Effector CD4-positive, alpha-beta T cell (primary cell): ENCODE measurements at places on chromosomes 5 and 9.

DNA sequence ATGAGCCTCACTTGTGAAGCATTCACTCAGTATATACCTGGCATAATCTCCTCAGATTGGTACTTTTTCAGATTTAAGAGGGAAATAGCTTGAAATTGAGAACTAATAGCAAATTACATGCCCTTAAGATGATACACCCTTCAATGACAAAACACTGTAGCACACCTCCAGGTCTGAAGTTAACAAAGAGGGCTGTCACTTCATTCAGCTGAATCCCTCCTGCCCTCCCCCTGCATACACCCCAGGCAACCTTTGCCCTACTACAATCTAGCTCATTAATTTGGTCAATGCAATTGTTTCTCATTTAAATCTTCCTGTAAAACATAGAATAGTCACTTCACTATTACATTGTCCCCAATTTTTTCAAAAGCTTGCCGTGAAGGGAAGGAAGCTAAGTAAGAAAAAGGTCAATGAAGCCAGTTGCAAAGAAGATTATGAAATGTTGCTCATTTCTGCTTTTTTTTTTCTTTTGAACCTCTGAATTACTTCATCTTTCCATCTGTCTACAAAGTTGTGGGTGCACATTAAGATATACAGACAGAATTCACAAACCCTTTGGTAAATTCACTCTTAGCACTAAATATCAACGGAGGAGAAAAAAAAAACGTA, 294.8 kb upstream of the PTGER4 start:
- no peak for DNase-seq

GRCh38 chr5:1266791-1267190, 28.1 kb downstream of the TERT start:
- DNase-seq: no peak

DNA sequence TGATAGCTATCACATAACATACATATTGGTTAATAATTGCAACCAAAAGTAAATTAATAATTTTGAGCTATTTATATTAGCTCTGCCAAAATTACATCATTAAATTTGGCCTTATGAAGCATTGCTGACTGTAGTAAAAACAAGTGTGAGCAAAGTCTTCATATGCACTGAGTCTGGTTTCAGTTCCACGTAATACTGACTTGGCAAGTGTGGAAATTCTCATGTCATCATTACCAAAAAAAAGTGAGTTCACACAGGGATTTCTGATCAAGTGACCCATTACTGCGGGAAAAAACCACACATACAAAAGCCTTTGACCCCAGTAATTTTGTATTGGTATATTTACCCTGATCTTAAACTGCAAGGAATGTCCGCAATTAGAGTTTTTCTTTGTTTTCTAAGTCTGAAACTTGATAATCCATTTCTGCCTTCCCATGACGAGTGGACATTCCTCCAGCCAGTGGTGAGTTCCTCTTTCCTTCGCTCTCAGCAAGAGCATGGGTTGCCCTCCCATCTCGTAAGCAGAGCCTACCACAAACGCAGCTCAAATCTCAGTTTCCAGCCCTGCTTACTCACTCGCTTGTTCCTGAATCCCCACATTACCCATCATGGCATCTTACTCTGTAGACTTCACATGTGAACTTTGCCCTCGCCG, 220.2 kb upstream of the DMRT1 start:
- no peak for DNase-seq

DNA sequence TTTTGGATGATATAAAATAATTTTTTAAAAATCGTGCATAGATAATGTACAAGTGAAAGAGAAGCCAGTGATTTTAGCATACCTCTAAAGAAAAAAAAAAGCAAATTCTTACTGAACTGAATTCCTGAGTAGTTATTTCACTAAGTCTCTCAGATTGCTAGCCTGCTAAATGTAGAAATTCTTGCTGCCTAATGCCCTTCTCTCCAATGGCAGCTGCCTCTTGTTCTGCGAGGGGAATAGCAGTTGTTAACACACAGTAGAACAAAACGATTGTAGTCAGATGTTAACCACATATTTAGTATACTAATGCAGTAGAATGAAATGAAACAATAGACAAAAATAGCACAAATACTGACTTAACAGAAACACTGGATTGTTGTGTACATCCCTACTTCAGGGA, 26.8 kb downstream of the SMAD5 start:
- DNase-seq: no peak

GRCh38 chr9:125549891-125550885, 156.8 kb downstream of the MAPKAP1 start:
- no peak for DNase-seq

DNA sequence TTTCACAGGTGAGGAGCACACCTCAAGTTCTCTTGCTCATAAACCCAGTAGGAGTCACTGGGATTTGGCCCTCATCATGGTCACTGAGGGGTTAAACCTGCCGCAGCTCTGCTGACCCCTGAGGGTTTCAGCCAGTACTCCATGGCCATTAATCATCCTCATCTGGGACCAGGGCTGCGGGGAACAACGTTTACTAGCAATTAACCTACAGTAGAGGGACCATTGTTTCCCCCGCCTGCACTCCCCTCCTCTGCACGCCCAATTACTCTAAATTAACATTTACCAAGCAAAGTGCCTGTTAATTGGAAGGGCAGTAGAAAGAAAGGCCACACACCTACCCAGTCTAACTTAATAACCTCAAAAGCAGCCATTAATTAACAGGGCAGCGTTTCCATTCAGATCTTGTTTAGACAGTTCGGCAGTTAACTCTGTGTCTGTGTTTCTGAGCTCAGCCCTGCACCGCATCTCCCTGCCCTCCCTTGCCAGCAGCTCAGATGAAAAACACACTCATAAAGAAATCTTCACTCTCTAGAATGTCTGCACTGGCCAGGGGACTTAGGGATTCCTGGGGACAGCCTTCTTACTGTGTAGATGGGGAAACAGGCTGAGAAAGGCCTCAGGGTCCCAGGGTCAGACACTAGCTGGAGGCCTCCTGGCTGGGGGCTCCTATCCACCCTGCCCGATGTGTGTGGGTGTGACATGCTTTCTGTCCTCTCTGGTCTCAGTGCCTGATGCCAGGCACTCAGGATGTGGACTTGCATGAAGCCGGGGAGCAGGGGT, 51.6 kb downstream of the ALG2 start:
- no peak for DNase-seq

GRCh38 chr9:117936185-117937130, 232.3 kb downstream of the TLR4 start:
- no peak for DNase-seq

- DNase-seq: no peak
Observed at GRCh38 chr9:137237759-137238726, 3.0 kb upstream of the TUBB4B start.

DNA sequence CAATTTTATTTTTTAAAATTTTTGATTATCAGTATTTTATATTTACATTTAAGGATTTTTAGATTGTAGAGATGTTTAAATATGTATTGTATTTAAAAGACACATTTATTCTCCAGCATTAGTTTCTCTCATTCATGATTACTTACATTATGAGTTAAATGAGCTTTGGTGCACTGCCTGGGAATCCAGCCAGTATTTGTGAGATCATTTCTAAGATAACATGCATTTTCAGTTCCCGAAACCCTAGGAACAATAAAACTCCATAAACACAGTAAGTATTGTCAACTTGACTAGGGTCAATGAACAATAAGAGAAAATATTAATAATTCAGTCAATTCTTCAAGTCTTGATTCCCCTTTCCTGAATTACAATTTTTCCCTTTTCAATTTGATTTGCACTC, 403.3 kb downstream of the PLK2 start:
- DNase-seq: no peak

- no peak for DNase-seq
Observed at GRCh38 chr5:145775411-145775810, 59.7 kb downstream of the PRELID2 start.

GRCh38 chr9:114300846-114301797, 21.8 kb upstream of the ORM1 start:
- no peak for DNase-seq

DNA sequence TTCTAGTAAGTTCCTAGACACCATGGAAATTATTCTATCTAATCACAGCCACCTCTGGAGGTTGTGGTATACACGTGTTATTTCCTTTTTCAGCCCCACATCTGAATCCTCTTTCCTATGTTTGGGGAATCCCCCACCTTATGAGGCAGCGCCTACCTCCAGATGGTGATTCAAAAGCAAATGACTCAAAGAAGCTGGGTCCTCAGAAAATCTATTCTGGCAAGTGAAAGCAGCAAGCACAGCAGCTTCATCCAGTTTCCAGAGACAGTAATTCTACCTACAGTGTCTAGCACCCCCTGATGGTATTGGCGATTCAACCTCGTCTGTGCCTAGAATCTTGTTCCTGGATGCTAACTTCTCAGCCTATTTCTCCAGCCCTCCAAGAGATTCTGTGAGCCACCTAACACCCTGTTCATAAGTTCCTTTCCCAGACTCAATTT, 43.0 kb downstream of the STRBP start:
- peak; percentile 9 for DNase-seq

DNA sequence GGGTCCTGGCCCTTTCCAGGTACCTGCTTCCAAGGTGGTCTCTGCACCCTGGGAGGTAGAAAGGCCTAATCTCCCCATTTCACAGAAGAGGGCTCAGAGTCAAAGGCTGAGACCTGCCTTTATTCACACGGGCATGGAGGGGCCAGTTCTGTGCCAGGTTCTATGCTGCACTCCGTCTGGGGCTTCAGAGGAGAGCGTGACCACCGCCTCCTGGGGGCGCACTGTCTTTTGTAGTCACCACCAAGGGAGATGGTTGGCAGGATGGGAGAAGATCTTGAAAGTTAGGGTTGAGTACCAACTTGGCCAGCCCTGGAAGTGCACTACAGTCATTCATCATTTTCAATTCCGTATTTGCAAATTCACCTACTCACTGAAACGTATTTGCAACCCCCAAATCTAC, 23.7 kb upstream of the PRDM12 start:
- no peak for DNase-seq

GRCh38 chr5:154287136-154287535, 96.6 kb downstream of the GALNT10 start:
- DNase-seq: no peak

GRCh38 chr9:138105561-138106505, 228.3 kb downstream of the CACNA1B start:
- DNase-seq: no peak

GRCh38 chr9:20984506-20984905, 46.9 kb downstream of the HACD4 start:
- DNase-seq: no peak

GRCh38 chr5:13572163-13572562, 372.3 kb downstream of the DNAH5 start:
- no peak for DNase-seq

- DNase-seq: no peak
Observed at GRCh38 chr5:10123254-10123989, 126.3 kb downstream of the ATPSCKMT start.

DNA sequence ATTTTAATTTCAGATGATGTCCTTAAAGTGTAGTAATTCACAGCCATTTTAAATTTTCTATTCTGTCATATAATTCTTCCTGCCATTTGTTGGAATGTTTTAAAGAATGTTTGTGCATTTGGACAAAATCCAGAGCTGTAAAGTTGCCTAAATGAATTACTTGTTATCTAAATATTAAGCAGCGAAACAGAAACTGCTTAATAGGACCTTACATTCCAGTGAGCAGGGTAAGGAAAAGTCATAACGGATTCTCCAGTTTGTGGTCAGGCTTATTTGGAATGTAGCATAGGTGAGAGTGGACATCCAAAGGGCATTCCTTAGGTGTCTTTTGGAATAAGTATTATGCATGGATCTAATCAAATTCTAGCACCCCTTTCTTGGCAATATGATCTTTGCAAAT, 410.4 kb upstream of the PTPRD start:
- no peak for DNase-seq

- no peak for DNase-seq
Observed at GRCh38 chr5:125987677-125988255, 435.4 kb upstream of the GRAMD2B start.

- DNase-seq: no peak
Observed at GRCh38 chr5:147400881-147401280, 109.0 kb downstream of the DPYSL3 start.

- DNase-seq: no peak
Observed at GRCh38 chr5:72388646-72389045, 68.5 kb downstream of the PTCD2 start.

- no peak for DNase-seq
Observed at GRCh38 chr5:109962882-109963603, 273.3 kb downstream of the MAN2A1 start.

GRCh38 chr9:94757158-94757557, 30.7 kb downstream of the AOPEP start:
- no peak for DNase-seq

DNA sequence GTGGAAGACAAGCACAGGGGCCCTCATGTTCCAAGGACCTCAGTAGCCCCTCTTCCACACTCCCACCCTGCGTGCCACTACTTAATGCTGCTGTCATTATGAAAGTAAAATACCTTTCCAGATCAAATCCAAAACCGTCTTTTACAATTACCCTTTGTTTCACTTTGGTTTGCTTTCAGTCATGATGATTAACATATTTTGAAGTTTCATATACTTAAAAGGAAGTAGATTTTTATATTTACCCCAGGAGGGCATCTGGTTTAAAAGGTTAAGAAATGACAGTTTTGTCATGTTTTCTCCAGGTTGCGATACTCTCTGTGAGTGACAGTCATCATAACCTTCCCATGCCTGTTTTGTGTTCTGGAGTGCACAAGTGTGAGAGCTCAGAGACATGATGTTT, 13.5 kb upstream of the MAP1B start:
- DNase-seq: no peak

GRCh38 chr5:26674846-26675245, 363.5 kb downstream of the CDH9 start:
- DNase-seq: no peak

DNA sequence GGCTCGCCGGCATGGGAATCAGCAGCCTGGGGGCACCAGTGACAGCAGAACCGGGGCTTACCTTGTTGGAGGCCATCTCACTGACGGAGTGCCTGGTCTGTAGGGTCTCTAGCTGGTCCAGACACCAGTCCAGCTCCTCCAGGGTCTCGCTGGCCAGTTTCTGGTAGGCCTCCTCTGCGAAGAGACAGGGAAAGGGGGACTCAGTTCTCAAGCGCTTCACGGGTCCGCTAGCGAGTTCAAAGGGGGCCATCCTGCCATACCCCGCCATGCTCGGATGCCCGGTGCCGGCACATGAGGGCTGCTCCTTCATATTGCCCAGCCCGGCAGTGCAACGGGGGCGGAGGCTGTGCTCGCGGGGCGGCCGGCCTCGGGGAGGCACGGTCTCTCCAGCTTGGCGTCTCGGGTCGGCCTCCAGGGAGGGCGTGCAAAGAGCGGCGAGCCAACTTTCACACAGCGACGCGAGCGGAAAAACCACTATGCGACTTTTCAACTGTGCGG, 456.0 kb downstream of the RAB3C start:
- DNase-seq: no peak

DNA sequence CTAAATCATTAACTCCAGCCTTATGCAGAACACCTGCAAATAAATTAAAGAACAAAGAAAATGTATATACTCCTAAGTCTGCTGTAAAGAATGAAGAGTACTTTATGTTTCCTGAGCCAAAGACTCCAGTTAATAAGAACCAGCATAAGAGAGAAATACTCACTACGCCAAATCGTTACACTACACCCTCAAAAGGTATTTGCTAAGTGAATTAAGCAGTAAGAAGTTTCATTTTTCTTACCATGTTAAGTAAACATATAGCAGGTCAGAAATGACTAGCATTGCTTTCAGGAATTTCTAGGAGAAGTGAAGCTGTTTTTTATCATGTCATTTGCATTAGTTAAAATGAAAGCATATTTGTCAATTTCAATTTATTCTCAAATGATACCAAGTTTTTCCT, 92.7 kb downstream of the MELK start:
- DNase-seq: no peak

- DNase-seq: no peak
Observed at GRCh38 chr9:114050646-114051045, 27.5 kb downstream of the AMBP start.
